Posterior cingulate gyrus (tissue), 11 donors: ENCODE measurements at places on chromosomes 2 and 18.

GRCh38 chr2:34737146-34737545 lies 1138.0 kb upstream of the FAM98A start:
- DNase-seq, result no peak

DNA sequence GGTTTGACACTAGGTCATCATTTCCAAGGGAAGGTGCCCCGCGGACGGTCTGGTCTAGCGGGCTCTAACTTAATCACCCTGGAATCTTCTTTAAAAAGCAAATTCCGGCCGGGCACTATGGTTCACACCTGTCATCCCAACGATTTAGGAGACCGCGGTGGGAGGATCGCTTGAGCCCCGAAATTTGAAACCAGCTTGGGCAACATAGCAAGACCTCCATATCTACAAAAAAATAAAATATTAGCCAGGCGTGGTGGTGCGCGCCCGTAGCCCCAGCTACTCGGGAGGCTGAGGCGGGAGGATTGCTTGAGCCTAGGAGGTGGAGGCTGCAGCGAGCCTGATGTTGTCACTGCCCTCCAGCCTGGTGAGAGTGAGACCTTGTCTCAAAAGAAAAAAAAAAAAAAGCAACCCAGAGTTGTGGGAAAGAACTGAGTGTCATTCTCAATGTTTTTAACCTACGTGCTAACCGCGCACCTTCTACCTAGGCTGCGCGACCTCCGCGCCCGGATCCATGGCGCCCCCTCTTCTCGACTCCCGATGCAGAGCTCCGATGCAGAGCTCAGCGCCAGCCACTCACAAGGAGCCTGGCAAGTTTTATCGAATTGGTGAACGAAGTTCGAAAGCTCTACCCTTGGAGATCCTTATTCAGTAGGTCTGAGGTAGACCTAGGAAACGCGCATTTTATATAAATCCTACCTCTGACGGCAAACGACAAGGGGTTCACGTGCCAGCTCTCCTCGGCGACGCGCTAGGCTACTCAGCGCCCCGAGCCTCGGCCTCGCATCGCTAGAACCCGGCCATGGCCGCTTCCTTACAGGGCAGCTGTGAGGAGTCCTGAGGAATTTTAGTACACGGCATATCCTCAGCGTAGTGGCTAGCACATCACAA lies 888 bp upstream of the TWSG1 start:
- DNase-seq, result peak; percentile 88

- no peak for DNase-seq
Observed at GRCh38 chr18:73893880-73894279, 253.8 kb downstream of the FBXO15 start.

DNA sequence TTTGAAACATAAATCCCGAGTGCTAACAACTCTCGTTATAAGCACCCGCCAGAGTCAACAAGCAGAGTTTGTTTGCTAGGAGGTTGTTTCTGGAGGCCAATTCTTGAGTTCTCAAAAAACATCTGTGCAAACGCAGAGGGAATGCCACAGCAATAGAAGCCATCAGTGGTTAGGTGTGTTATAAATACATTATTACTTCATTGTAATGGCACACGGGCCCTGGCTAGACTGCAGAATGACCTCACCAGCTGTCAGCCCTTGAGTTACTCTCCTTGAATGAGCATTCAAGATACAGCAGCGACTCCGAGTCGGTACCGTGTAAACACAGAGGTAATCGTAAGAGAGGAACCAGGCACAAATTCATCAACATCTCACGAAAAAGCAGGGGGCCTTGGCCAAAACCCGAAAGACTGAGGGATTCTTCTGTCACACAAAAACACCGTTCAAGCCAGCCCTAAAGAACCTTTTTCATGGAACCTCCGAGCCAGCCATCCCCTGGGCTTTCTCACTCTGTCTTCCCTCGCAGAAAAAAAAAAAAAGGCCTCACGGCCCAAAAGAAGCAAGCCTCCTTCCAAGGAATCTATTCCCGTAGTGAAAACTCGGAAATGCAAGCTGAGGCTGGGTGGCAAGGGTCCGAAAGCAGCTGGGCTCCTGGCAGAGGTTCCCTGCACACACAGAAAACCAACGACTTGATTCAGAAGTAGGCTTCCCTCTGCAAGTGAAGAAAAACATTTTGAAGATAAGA lies 133.7 kb upstream of the MEIS1 start:
- DNase-seq, result no peak

- DNase-seq, result no peak
Observed at GRCh38 chr2:238285653-238286082, 2.7 kb downstream of the PER2 start.

GRCh38 chr2:187187519-187187918 lies 260.5 kb downstream of the CALCRL start:
- no peak for DNase-seq

GRCh38 chr2:218026676-218027425 lies 24.1 kb upstream of the TNS1 start:
- no peak for DNase-seq

GRCh38 chr2:209663139-209663538 lies 108.5 kb upstream of the UNC80 start:
- DNase-seq, result no peak

DNA sequence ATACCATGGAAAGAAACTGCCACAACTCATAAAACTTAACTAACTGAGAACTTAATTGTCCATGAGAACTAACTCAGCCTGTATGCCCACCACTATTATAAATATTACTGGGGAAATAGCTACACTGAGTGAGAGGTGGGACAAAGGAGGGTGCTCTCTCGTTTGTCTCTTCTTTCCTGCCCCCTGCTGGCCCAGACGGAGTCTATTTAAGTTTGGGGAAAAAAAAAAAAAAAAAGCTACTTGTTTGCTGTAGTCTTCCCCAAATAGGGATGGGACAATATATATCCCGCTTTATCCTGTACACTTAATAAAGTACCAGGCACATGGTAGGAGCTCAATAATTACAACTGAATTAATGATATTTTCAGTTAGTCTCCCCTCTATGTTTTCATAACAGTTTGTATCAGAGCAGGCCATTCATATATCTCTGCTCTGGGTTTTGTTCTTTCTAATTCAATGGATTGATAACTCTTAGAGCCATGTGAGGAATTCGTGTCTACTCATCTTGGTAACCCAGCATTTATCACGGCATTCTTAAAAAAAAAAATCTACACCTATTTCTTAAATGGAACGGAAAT lies 647.6 kb upstream of the PKDCC start:
- DNase-seq, result no peak

- no peak for DNase-seq
Observed at GRCh38 chr18:3671176-3671575, 221.2 kb downstream of the TGIF1 start.

DNA sequence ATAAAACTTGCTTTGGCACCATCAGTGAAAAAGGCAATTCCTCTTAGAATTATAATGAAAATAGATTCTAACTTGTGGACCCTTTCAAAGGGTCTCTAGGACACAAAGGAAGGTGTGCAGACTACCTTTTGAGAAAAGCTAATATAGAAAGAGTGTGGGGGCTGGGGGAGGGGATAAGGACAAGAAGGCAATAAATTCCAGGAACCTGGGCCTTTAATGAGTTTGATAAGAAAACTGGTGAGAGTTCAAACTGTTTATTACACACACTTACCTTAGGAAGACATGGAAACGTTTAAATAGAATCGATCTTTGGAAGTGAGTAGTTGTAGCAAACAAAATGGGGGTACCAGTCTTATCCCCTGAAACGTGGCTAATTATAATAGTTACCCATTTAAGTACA lies 39.6 kb upstream of the PGAP1 start:
- DNase-seq, result no peak

DNA sequence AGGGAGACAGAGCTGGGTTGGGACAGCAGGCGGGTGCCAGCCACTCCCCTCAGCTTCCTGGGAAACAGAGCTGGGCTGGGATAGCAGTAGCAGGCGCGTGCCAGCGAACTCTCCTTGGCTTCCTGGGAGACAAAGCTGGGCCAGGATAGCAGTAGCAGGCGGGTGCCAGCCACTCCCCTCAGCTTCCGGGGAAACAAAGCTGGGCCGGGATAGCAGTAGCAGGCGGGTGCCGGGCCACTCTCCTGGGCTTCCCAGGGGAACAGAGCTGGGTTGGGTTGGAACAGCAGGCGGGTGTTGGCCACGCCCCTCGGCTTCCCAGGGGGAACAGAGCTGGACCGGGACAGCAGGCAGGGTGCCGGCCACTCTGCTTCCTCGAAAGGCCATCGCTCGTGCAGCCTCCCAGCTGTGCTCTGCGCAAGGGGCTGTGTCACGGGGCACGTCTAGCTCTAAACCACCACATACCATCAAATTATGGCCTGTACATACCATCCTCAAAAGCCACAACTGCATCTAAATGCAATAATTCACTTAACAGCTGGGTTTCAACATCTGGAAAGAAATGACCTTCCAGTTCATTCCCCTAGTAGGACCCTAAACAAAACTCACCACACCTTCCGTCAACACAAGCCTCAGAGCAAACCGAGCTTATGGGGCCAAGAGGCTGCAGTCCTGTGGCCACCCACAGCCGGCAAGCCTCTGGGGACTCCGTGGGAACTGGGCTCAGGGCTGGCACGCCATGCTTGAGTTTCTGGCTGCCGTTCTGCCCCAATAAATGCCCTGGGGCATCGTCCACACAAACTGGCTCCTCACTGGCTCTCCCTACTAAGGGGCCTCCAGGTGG lies 228.3 kb downstream of the TWIST2 start:
- DNase-seq, result no peak

GRCh38 chr2:8239531-8240088 lies 442.2 kb upstream of the ID2 start:
- DNase-seq, result no peak

DNA sequence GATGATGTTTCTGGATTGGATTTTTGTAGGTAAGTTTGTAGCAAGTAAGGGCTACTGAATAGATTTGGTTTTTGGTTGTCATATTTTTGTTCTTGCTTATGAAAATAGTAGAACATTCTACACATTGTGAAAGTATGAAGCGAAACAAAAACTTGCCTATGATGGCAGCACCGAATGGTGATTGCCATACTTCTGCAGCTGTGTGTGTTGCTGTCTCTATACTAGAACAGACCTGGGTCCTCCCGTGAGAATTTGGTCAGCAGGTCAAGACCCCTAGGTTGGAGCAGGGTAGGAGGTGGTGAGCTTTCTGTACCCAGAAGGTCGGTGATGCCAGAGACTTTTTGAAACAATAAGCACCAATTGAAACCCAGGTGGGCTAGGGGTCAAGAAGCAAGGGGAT lies 322.6 kb downstream of the PRKCE start:
- no peak for DNase-seq

GRCh38 chr2:101808006-101808562 lies 110.6 kb downstream of the MAP4K4 start:
- DNase-seq, result no peak

GRCh38 chr2:126503476-126503875 lies 152.5 kb upstream of the GYPC start:
- no peak for DNase-seq

GRCh38 chr2:187655001-187655400 lies 100.8 kb upstream of the TFPI start:
- DNase-seq, result no peak

DNA sequence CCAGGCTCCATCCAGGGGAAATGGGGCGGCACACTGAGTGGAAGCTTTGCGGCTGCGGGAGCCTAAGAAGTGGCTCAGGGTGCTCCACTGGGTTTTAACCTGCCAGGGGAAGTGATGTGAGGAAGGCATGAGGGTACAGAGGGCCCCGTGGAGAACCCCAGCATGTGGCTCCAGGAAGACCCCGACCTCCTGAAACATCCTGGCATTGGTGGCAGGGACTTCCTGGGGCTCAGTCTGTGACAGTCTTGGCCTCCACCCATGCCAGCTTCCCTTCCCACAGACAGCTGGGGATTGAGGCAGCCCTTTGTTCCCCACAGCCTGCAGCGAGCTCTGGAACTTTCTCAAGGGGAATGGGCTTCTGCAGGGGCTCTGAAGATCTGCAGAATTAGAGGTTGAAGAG lies 146.6 kb downstream of the TNS1 start:
- DNase-seq, result no peak

- no peak for DNase-seq
Observed at GRCh38 chr18:24499814-24500213, 39.4 kb downstream of the HRH4 start.

DNA sequence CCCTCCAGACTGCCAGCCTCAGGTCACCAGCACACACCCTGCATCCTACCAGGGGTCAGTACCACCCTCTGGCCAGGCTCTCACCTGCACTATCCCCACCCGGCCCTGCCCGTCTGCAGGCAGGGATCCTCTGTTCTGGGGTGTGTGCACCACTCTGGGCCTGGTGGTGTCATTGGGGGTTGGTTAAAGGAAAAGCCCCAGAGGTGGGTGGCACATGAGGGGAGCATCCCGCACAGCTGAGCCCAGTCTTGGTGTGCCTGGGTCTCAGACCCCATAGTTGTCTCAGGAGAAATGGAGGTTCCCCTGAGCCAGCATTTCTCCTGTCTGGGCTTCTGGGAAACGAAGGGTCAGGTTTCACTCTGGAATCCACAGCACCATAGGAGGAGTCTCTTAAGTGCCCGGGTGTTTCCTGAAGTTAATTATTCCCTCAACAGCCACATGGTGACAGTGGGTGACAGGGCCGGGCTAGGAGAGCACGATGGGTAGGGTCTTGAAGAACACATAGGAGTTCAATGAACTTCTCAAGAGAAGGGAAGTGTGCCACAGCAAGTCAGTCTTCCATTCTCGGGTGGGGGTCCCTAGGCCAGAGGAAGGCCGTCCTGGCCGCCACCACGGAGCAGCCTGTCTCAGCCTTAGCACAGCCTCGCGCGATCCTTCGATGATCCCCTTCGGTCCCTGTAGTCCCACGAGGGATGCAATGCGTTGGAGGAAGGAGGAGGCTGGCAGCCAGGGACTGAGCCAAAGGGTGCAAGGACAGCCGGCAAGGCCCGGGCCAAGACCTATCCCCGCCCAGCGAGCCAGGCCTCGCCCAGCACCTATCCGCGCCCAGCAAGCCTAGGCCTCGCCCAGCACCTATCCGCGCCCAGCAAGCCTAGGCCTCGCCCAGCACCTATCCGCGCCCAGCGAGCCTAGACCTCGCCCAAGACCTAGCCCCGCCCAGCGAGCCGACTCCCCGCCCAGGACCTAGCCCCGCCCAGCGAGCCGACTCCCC lies 1.1 kb upstream of the FARP2 start:
- peak; percentile 94 for DNase-seq

- DNase-seq, result no peak
Observed at GRCh38 chr2:40606862-40607261, 155.0 kb upstream of the SLC8A1 start.

- no peak for DNase-seq
Observed at GRCh38 chr2:230915319-230915718, 9.7 kb downstream of the GPR55 start.

- no peak for DNase-seq
Observed at GRCh38 chr2:239300242-239300641, 100.6 kb downstream of the HDAC4 start.

GRCh38 chr2:207792244-207792785 lies 22.6 kb upstream of the FZD5 start:
- no peak for DNase-seq

- no peak for DNase-seq
Observed at GRCh38 chr2:45459860-45460259, 151.2 kb downstream of the SRBD1 start.

DNA sequence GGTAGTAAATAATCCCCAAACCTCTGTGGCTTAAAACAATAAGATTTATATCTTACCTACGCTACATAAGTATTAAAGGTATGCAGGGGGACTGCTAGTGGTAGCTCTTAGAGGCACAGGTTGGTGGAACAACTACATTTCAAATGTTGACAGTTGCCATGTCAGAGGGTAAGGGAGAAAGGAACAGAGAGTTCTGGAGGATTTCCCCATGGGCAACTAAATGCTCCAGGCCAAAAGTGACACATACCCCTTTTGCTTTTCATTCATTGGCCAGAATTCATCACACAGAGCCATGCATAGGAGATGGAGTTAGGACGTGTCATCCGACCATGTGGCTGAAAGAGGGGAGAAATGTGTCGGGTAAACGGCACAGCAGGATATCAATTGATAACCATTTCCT lies 133.2 kb downstream of the NAPG start:
- no peak for DNase-seq

GRCh38 chr2:16400127-16400623 lies 265.5 kb downstream of the CYRIA start:
- no peak for DNase-seq
